ENCODE measurements at places on chromosomes 2 and 18.

DNA sequence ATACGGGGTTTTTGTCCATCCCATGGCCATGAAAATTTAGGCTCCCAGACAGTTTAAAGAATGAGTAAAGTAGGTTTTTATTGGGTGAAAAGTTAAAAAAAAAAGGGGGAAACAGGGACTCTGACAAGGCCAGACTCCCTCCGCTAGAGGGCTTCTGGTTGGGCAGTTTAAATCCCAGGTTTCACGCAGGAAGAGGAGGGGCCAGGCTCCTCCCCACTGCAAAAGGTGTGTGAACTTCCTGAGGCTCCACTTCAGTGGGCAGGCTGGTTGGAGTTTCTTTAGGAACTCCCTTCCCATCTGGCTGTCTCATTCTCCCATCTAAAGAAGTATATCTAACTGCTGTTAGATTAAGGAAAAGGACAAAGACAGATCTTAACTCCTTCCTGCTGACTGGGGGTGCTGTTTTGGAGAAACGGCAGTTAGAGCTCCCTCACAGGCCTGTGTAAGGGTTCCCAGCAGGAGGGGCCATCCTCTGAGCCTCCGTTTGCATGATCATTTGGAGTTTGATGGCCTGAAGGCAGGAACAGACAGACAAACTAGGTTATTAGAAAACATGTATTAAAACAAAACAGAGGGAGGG lies 1160.7 kb downstream of the CNTNAP5 start:
- DNase-seq = no peak

DNA sequence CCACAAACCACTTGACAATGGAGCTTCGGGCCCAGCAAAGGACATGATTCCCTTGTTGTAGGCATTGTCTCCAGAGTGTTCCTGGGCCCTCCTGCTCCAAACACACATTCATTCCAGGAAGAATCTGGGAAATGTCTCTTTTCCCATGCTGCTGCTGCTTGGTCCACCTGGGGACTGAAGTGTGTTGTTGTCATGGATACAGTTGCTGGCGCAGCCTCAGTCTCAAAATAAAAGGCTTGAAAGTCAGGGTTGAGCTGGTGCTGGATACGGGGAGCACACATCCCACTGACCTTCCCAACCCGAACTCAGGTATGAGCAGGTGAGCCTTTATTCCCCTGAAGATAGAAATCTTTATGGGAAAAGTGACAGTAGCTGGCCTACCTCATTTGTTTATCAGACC lies 30.6 kb upstream of the SPP2 start:
- DNase-seq = peak; percentile 34

GRCh38 chr2:231711677-231712450 lies 3.5 kb downstream of the PTMA start:
- no peak for DNase-seq

DNA sequence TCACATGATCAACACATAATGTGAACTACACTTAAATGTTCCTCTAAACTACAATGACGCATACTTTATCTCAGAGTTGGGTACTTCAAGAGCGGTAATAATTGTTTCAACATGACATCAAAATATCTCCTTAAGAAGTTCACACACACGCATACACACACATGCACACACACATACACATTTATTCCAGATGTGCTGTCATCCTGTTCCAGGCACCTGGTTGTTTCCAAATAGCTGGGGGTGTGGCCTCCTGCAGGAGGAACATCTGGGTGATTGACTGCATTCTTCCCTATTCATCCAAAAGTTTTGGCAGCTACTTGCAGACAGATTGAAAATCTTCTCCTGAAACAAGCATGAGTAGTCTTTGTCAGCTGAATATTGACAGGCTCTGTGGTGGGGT lies 37.9 kb upstream of the PIK3C3 start:
- no peak for DNase-seq

DNA sequence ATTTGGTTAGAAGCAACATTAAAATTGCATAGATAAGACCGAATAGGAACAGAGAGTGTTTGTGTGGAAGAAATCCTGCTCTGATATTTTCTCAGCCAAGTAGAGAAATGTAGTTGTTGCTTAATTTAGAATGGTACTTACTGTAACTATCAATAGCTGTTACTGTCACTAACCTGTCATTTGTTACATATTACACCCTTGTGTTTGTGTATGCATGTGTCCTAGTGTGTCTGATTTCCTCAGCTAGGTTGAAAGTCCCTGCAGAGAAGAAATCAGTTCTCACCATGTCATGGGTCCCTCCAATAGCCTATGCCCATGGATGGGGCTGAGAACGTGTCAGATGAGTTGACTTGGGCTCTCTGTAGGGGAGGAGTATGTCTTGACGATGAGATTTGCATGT lies 94.4 kb downstream of the SPTBN1 start:
- no peak for DNase-seq

- DNase-seq = no peak
Measured at GRCh38 chr2:130823886-130824491, 12.7 kb upstream of the ARHGEF4 start.

- peak; percentile 43 for DNase-seq
Measured at GRCh38 chr2:25672494-25673299, 680 bp downstream of the DTNB start.

DNA sequence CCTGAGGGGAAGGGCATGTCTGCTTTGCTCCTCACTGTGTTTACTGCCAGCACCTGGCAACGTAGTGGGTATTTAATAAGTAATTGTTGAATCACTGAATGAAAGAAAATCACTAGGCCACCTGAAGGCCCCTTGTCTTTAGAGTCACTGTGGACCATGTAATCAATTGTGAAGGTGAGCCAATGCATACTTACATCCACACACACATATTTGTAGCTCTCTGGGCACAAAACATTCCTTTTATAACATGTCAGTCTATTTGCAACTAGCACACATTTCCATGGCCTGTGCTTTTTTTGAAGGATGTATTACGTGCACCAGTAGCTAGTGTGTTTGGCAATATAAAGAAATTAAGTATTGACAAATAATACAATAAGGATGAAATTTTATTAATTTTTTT lies 11.2 kb downstream of the ATP8B1 start:
- no peak for DNase-seq

GRCh38 chr18:49456794-49457193 lies 3.7 kb downstream of the DYM start:
- DNase-seq = no peak

DNA sequence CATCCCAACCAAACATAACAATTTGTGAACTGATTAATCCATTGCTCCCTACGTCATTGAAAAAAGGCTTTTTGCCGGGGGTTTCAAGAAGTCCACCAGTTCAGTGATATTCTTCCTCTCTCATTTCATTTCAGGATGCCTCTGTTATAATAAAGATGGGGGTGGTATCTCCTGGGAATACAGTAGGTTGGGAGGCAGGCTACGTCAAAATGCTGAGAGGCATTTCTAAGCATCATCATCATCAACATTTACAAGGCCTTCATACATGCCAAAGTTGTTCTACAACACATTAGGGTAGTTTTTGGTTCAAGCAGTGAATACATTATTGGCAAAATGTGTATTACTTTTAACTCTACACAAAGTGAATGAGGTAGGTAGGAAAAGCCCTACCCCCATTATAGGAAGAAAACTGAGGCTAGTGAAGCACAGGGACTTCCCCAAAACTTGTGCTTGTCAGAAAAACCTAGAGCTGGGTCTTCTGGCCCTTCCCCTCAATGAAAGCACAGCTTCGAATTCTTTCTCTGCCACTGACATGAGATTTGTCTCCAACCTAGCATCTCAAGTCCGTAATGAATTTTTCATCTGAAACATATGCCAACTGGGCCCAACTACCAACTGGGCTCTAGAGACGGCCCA lies 11.3 kb downstream of the OSR1 start:
- no peak for DNase-seq

DNA sequence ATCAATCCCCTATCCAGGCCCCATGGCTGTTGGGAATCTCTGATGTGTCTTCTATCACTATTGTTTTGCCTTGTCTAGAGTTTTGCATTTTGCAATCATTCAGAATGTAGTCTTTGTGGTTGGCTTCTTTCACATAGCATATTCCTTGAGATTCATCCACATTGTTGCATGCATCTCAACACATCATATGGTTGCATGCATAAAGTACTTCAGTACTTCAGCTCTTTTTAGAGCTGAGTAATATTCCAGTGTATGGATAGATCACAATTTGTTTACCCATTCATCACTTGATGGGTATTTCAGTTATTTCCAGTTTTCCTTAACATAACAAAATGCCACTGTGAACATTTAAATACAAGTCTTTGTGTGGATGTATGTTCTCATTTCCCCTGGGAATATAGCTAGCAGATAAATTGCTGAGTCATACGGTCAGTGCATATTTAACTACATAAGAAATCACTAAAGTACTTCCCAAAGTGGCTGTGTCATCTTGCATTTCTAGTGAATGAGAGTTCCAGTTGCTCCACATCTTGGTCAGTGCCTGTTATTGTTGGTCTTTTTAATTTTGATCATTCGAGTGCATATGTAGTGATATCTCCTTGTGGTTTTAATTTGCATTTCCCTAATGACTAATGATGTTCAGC lies 138.8 kb downstream of the BCL11A start:
- no peak for DNase-seq

DNA sequence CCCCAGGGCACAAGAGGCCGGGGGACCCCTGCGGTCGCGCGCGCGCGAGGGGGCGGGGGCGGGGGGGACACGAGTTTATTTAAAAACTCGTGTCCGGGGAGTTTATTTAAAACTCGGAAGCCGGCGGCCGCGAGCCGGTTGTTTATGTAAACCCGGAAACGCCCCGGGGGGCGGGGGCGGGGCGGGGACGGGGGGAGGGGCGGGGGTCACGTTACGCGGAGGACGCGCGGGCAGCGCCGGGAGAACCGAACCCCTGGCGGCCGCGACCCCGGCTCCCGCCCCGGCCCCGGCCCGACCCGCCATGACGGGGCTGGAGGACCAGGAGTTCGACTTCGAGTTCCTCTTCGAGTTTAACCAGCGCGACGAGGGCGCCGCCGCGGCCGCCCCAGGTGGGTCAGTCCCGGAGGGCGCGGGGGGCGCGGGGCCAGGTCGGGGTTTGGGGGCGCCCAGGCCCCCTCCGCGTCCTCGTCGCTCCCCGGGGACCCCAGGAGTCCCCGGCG lies 4.4 kb downstream of the NFATC1 start:
- peak; percentile 21 for DNase-seq

- no peak for DNase-seq
Measured at GRCh38 chr2:42424033-42424432, 63.0 kb upstream of the COX7A2L start.

GRCh38 chr18:57437402-57437765 lies 2.2 kb downstream of the ONECUT2 start:
- DNase-seq = no peak

- no peak for DNase-seq
Measured at GRCh38 chr18:74679006-74679678, 81.5 kb downstream of the ZNF407 start.

- DNase-seq = no peak
Measured at GRCh38 chr2:226910384-226910783, 74.5 kb downstream of the RHBDD1 start.

All from NCI-H774 (cell line).